ENCODE measurements at places on chromosomes 12 and 14. TPM values are rescaled to one million over a fixed set of nuclear protein-coding genes. Genes with fewer than 3 reads are reported as not detected.
A peak's percentile ranks its signal among the peaks of the same experiment; 100 is the strongest.

OTOGL gene
- 0.10 TPM for total RNA-seq

LETMD1 gene
- 74.2 TPM for total RNA-seq

IL26 gene
- total RNA-seq: not detected

GRCh38 chr14:75875958-75876357, 105.8 kb downstream of the TGFB3 start:
- DNase-seq: no peak

DNA sequence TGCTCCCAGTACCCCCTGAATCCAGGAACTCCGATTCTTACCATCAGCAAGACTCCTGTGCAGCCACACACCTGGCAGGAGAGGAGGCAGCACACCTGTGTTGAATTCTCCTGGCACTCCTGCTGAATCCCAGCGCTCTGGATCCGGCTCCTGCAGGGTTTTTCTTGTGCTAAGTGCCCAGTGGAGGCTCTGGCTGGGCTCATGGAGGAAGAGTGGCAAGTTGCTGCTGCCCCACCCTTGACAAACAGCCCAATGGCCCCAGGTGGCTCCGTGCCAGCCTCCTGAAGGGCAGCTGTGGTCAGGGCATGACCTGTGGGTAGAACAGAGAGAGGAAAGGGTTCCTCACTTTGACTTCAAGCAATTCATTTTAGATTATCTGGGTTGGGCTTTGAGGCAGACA, 20.0 kb downstream of the CRACR2A start:
- DNase-seq: peak; percentile 87

GRCh38 chr12:89959179-89959578, 250.5 kb upstream of the ATP2B1 start:
- DNase-seq: peak; percentile 42

GRCh38 chr14:92253381-92253894, 69.5 kb upstream of the SLC24A4 start:
- no peak for DNase-seq

Data from mucosa of descending colon (tissue), 3 donors.